ENCODE measurements at places on chromosomes 12 and 14. TPM values are rescaled to one million over a fixed set of nuclear protein-coding genes. Genes with fewer than 3 reads are reported as not detected.

Gene ESRRB
- 9.9 TPM for total RNA-seq

Gene SUSD6
- total RNA-seq = 22.2 TPM

Gene AJUBA
- 1.1 TPM for total RNA-seq

Gene TPH2
- not detected for total RNA-seq

Gene ADGRD1
- 11.6 TPM for total RNA-seq

Gene SLC5A8
- total RNA-seq = not detected

Gene SDSL
- total RNA-seq = 0.89 TPM

Gene TMTC3
- 7.7 TPM for total RNA-seq

GRCh38 chr12:2302711-2303580 lies 250.2 kb downstream of the CACNA1C start:
- H3K4me3 ChIP-seq = no peak overlapping the region
- DNase-seq = no peak
- no peaks in the 10 kb centered on the region for H3K4me1 ChIP-seq
- H3K36me3 ChIP-seq = no peaks in the 10 kb centered on the region
- H3K27me3 ChIP-seq = peaks cover 2% of the 10 kb centered on the region

DNA sequence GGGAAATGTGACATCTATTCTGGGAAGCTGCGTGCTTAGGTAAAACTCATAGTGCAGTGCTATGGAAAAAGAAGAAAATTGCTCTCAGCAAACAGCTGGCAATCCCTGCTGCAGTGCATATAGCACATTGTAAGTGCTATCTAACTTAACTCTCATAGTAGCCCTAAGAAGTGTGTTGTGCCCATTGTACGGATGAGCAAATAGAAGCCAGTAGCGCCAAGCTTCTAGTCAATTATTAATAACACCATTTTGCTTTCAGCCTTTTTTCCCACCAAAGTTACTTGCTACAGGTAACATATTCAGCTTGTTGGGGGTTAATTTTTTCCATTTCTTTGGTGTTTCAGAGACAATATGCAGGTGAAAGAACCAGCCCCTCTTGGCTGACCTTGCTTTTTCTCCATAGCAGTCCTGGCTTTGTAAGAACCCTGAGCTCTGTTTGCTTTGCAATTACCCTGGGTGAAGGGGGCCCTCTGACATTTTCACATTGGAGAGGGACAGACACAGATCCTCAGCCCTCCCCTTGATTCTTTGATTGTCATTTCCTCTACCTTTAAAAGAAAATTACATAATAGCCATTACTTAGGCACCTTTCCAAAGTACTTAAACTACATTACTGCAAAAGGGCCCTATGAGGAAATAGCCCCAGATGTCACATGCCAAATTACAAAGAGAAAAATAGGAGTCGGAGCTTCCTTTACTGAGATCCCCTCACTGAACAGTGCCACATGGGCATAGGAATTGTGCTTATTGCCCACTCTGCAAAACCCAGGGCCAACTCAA lies 576.2 kb upstream of the TBX3 start:
- H3K4me3 ChIP-seq = no peak overlapping the region
- no peak overlapping the region for H3K27ac ChIP-seq
- DNase-seq = no peak
- H3K27me3 ChIP-seq = no peaks in the 10 kb centered on the region
- no peaks in the 10 kb centered on the region for H3K36me3 ChIP-seq
- no peaks in the 10 kb centered on the region for H3K4me1 ChIP-seq

GRCh38 chr14:96187216-96188031 lies 17.2 kb upstream of the BDKRB2 start:
- no peak overlapping the region for H3K27ac ChIP-seq
- no peaks in the 10 kb centered on the region for H3K36me3 ChIP-seq
- H3K27me3 ChIP-seq = no peaks in the 10 kb centered on the region
- no peak for DNase-seq
- H3K4me3 ChIP-seq = no peak overlapping the region
- no peaks in the 10 kb centered on the region for H3K4me1 ChIP-seq

DNA sequence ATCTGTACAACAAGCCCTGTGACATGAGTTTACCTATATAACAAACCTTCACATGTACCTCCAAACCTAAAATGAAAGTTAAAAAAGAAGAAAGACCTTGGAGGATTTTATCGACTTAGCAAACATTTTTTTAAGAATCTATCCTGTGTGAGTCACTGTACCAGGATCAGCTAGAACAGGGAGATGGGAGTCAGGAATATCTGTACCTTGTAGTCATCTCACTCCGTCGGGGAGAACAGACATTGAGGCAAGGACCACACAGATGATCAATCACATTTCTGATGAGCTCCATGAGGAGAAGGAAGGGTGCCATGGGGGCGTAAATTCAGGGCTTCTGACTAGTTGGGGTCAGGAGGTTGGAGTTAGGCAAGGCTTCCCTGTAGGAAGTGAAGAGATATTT lies 310.6 kb downstream of the VRK1 start:
- no peak overlapping the region for H3K4me3 ChIP-seq
- DNase-seq = no peak

DNA sequence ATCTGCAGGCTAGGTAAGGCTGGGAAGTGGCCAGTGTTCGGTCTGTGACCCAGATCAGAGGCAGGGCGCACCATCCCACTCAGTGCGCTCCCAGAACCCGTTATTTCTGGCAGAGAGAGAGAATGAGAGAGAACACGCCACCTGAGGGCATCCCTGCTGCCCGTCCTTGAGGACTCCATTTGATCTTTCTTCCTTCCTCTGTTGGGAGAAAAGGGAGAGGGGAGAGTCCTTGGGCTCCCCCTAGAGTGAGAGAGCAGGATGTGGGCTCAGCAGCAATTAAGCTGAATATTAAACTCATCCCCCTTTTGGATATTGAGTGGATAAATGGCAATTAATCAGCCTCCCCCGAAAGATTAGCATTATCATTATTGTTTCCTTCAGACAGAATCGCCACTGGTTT lies 70.6 kb downstream of the IFT43 start:
- no peaks in the 10 kb centered on the region for H3K4me1 ChIP-seq
- H3K27me3 ChIP-seq = no peaks in the 10 kb centered on the region
- no peaks in the 10 kb centered on the region for H3K36me3 ChIP-seq

DNA sequence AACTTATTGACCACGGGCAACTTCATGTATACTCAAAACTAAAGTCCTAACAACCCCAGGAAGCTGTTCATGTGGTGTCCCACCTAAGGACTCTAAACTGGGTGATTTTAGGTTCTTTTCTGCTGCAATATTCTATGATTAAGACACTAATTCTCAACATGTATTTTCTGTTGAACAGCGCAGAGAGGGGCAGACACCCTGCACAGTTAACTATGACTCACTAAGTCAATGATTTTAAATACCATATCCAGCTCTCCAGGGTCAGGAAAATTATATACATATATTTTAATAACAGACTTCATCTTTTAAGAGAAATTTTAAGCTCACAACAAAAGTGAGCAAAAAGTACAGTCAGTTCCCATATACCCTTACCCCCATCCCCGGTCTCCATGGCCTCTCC lies 85.0 kb downstream of the FOXN3 start:
- peaks cover 19% of the 10 kb centered on the region for H3K4me1 ChIP-seq
- H3K4me3 ChIP-seq = no peak overlapping the region
- no peaks in the 10 kb centered on the region for H3K27me3 ChIP-seq
- no peaks in the 10 kb centered on the region for H3K36me3 ChIP-seq
- no peak overlapping the region for H3K27ac ChIP-seq
- no peak for DNase-seq

GRCh38 chr14:56115334-56115870 lies 2.8 kb upstream of the PELI2 start:
- no peak overlapping the region for H3K4me3 ChIP-seq
- H3K27me3 ChIP-seq = no peaks in the 10 kb centered on the region
- H3K27ac ChIP-seq = no peak overlapping the region

DNA sequence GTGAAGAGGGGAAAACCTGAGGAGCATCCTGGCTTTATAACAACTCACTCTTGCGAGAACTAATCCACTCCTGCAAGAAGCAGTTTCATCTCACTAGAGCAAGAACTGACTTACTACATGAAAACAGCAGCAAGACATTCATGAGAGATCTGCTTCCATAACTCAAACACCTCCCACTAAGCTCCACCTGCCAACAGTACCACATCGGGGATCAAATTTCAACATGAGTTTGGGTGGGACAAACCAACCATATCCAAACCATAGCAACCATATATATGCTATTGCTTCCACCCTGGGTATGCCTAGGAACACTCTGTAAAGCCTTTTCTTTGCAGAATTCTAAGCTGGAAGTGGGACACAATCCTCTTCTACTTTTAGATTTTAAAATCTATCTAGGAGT lies 13.9 kb upstream of the AVPR1A start:
- no peak overlapping the region for H3K27ac ChIP-seq
- H3K27me3 ChIP-seq = no peaks in the 10 kb centered on the region
- no peaks in the 10 kb centered on the region for H3K4me1 ChIP-seq
- H3K36me3 ChIP-seq = no peaks in the 10 kb centered on the region

DNA sequence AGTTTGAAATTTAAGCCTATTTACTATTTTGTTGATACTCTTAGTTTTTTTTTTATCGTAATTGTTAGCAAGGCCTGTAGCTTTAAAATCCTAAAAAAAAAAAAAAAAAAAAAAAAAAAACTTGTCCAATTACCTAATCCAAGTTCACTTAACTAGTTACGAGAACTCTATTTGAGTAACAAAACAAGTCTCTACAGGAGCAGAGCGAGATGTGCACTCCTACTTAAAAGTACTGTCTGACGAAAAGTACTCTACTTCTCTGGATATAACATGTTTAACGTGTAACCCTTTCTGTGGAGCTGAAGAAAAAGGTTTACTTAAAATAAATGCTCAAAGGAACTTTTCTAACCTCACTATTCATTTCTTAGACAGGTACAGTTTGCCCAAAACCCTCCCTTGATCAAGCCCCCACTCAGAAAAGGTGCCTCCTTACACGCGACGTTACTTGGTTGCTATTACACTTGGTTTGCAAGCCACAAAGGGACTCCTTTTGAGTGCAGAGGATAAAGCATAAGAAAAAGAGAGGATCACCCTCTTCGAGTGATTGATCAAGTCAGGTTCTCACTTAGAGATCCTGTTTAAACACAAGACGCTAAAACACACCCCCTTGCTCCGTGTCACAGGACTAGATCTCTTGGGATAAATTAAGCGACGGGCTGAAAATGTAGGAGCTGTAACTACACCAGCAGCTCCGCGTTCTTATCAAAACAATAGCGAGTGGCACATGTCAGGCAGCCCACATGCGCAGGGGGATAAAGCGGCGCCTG lies 2.2 kb downstream of the BAZ1A start:
- H3K4me1 ChIP-seq = peaks cover 12% of the 10 kb centered on the region
- DNase-seq = no peak
- peak overlapping the region; percentile 75 for H3K4me3 ChIP-seq
- no peaks in the 10 kb centered on the region for H3K36me3 ChIP-seq
- H3K27ac ChIP-seq = peak overlapping the region; percentile 99

DNA sequence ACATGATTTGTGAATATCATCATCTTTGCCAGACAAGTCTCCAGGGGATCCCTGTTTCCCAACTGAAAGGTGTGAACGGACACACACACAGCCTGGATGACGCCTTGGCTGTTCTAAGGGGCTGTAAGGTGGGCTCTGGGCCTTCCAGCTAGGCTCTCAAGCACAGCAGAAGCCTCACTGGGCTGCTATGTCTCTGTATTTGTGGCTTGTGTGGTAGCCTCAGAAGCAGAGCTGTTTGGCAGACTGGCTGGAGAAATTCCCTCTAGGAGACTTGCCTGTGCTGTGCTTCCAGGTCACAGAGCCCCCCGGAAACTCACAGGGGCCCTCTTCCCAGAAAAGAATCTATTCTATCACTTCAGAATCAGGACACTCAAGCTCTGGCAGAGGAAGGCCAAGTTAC lies 21.4 kb downstream of the OTUB2 start:
- no peaks in the 10 kb centered on the region for H3K27me3 ChIP-seq
- H3K4me3 ChIP-seq = no peak overlapping the region
- DNase-seq = peak; percentile 3
- H3K27ac ChIP-seq = no peak overlapping the region
- H3K36me3 ChIP-seq = peaks cover 83% of the 10 kb centered on the region

- no peak overlapping the region for H3K4me3 ChIP-seq
- no peaks in the 10 kb centered on the region for H3K36me3 ChIP-seq
- H3K27ac ChIP-seq = no peak overlapping the region
- no peaks in the 10 kb centered on the region for H3K4me1 ChIP-seq
Measured at GRCh38 chr14:38808734-38809455, 294.1 kb downstream of the SEC23A start.

DNA sequence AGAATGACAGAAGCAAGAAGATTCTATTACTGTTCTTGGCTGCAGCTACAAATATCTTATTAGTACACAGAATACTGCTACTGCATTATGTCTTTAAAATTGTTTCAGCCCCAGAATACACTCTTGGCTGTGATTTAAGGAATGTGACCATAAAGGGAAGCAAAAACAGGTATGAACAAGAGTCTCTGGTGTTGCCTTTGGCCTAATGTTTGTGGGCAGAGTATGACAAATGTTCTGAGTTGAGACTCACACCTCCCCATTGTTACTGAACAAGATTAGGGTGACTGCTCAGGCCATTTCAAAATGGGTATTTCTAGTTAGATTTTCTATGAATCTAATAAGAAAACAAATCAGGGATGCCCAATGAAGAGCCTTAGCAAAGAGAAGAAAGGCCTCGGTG lies 28.5 kb downstream of the TTC6 start:
- no peak overlapping the region for H3K4me3 ChIP-seq
- no peak overlapping the region for H3K27ac ChIP-seq
- H3K27me3 ChIP-seq = peaks cover 17% of the 10 kb centered on the region

- DNase-seq = no peak
- no peak overlapping the region for H3K4me3 ChIP-seq
- no peaks in the 10 kb centered on the region for H3K36me3 ChIP-seq
- H3K4me1 ChIP-seq = no peaks in the 10 kb centered on the region
Measured at GRCh38 chr12:107468182-107468581, 217.4 kb upstream of the PWP1 start.

DNA sequence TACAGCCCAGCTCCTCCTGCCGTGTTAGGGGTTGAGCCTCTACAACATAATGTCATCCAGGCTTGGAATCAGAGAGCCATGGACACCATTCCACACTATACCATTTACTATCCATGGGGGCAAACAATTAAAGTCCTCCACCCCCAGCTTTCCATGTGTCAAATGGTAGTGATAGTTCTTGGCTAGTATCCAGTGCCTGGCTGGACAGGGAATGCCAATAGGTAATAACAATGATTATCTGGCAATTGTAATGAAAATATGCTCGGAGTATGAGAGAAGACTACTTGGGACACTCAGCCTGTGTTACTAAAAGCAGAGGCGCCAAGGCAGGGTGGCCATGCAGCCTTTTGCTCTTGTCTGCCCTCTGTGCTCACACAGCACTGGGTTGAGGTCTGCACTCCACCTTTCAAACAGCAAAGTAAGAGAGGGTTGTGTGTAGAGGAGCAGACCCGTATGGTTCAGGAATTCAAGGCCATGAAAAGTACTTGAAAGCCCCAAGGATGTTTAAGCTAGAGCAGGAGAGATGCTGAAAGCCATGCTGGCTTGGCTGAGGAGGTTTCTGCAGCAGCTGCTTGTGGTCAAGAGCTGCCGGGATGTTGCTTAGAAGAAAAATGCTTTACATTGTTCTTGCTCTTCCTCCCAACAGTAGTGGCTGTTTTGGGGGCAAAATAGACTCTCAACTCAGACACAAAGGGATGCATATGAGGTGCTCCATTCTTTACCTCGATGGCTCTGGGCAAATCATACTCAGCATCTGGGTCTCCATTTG lies 10.6 kb downstream of the SERPINA3 start:
- no peaks in the 10 kb centered on the region for H3K4me1 ChIP-seq
- no peak overlapping the region for H3K4me3 ChIP-seq
- peaks cover 4% of the 10 kb centered on the region for H3K27me3 ChIP-seq
- no peak overlapping the region for H3K27ac ChIP-seq
- DNase-seq = no peak

GRCh38 chr14:105660816-105661531 lies 134.6 kb downstream of the TMEM121 start:
- no peaks in the 10 kb centered on the region for H3K4me1 ChIP-seq
- no peaks in the 10 kb centered on the region for H3K27me3 ChIP-seq
- no peak for DNase-seq
- H3K27ac ChIP-seq = no peak overlapping the region

GRCh38 chr12:49990273-49990672 lies 17.5 kb downstream of the AQP6 start:
- no peaks in the 10 kb centered on the region for H3K4me1 ChIP-seq
- H3K36me3 ChIP-seq = peaks cover 25% of the 10 kb centered on the region
- H3K4me3 ChIP-seq = no peak overlapping the region
- H3K27ac ChIP-seq = no peak overlapping the region
- H3K27me3 ChIP-seq = no peaks in the 10 kb centered on the region
